Liver (tissue), 10 donors: ENCODE measurements at places on chromosomes 7 and 10. TPM values are rescaled to one million over a fixed set of nuclear protein-coding genes. Genes with fewer than 3 reads are reported as not detected.

The PDLIM1 gene
- total RNA-seq, result 22.3 TPM

The SAP25 gene
- not detected for total RNA-seq

The CDHR3 gene
- 10.5 TPM for total RNA-seq

The BICC1 gene
- 5.3 TPM for total RNA-seq

The PRSS37 gene
- total RNA-seq, result not detected

The SHH gene
- 6.1 TPM for total RNA-seq

The PRSS2 gene
- total RNA-seq, result not detected

- no peak for DNase-seq
Observed at GRCh38 chr7:123401295-123401694, 133.1 kb downstream of the IQUB start.

- DNase-seq, result no peak
Observed at GRCh38 chr7:134480730-134481129, 21.8 kb upstream of the AKR1B1 start.

GRCh38 chr10:33635967-33636515, 301.6 kb upstream of the NRP1 start:
- DNase-seq, result no peak

GRCh38 chr7:150797661-150798060, 2.5 kb downstream of the TMEM176B start:
- no peak for DNase-seq

DNA sequence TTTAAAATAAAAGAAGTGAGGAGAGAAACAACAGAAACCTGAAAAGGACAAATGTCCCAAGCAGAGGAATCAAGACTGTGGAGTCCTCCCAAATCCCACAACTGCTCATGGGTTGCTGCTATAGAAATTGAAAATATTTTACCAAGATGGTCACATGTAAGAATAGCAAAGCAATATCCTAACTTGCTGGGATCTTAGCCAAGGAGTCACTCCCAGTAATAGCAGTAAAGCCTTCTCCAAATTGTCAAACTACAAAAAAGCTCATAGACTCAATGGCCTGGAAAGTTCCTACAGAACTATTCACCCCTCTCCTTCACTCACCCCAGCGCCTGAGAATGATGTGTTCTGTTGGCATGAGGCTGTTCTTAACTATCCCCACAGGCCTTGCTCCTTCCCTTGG, 186.5 kb downstream of the ELMO1 start:
- DNase-seq, result no peak

- no peak for DNase-seq
Observed at GRCh38 chr10:71513936-71514335, 117.2 kb downstream of the CDH23 start.

DNA sequence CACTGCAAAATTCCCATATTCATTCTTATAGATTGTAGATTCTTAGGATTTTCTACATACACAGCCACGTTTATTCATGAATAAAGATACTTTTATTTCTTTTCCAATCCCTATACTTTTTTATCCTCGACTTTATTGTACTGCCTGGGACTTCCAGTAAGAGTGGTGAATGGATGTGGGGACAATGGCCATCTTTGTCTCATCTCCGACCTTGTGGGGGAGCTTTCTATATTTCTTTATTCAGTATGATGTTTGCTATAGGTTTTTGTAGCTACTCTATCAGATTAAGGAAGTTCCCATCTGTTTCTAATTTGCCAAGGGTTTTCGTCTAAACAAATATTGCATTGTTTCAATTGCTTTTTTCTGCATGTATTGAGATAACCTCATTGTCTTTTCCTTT, 184.3 kb downstream of the FOXP2 start:
- no peak for DNase-seq

GRCh38 chr7:86643561-86644281, at the start of gene GRM3:
TSS of gene GRM3 (plus strand) at chr7:86643909. CDS start at chr7:86765146, 121,237 bp downstream.
- no peak for DNase-seq

DNA sequence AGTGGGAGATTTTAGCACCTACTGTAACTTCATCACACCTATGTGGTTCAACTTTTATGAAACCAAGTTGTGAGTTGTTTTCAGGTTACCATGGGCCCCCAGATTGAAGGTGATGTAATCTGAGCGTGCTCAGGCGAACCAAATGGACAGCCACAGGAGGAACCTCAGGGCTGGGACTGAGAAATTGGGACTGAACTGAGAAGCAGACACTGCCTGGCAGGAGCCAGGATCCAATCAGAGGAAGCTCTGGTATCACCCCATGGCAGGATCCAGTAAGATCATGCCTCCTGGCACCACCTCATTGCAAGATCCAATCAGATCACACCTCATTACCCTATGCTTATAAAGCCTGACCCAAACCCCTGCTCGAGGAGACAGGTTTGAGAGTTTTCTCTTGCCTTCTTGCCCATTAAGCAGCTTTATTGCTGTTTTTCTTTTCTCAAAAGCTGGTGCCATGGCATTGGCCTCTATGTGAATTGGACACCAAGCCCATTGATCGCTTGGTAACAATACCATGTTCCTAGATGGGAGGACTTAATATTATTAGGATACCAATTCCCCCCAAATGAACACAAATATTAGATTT, 43.2 kb upstream of the GDF10 start:
- DNase-seq, result no peak
